GM12865 (cell line): ENCODE measurements at places on chromosomes 5 and 9.

DNA sequence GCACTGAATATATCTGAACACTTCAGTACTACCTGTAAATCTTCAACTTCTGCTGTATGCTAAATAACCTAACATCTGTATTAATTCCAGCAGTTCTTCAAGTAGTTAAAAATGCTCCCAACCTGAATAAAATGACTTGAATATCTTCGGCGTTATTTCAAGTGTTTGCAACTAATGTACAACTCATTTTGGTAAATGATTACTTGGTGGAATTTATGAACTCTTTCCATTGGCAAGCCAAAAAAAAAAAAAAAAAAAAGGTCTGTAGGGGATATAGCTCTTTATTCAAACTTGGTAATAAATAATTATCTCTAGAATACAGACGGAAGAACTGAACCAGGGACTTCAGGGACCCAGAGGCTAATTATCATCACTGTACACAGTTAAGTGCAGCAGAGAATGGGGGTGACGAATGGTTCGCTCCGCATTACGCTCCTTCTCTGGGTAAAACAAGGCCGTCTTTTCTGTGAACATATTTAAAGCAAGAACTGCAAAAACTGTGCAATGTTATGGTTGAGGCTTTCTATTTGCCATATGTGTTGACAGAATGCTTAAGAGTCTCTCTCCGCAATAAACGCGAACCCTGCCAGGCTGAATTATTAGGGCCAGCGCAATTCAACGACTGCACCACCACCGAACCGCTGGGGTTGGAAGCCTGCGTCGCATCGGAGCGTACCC is 1.9 kb upstream of the ERBIN start:
- no peak for DNase-seq

GRCh38 chr5:68377733-68378132 is 162.2 kb downstream of the PIK3R1 start:
- DNase-seq = peak; percentile 71

DNA sequence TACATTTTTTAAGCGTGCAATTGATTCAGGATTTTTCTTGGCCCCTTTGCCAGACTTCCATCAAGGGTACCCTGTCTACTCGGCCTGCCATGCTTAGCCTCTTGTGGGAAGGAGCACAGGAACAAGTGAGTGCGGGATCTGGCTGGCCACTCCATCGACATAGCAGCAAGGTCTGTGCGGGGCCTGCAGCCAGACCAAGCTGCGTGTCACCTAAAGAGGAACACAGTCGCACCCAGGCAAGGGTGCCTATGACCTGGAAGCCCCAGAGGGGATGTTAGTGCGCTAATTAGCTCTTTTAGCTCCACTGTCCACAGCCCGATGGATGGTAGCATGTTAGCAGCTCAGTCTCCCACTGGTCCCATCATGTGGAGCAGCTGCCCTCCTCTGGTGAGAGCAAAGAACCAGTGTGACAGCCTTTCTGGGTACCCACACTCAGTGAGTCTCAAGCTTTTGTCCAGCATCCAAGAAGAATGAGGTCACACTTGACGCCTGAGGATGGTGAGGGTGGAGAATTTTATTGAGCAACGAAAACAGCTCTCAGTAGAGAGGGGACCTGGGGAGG is 38.7 kb downstream of the FTMT start:
- peak; percentile 2 for DNase-seq

DNA sequence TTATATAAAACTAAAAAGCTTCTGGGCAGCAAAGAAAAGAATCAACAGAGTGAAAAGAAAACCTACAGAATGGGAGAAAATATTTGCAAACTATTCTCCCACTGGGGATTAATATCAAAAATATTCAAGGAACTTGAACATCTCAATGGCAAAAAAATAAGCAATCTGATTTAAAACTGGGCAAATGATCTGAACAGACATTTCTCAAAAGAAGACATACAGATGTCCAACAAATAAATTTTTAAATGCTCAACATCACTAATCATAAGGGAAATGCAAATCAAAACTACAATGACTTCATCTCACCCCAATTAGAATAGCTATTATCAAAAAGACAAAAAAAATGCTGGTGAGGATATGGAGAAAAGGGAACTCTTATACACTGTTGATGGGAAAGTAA is 57.2 kb upstream of the SSBP2 start:
- no peak for DNase-seq

GRCh38 chr9:137390553-137391410 is 32.2 kb downstream of the EXD3 start:
- no peak for DNase-seq

DNA sequence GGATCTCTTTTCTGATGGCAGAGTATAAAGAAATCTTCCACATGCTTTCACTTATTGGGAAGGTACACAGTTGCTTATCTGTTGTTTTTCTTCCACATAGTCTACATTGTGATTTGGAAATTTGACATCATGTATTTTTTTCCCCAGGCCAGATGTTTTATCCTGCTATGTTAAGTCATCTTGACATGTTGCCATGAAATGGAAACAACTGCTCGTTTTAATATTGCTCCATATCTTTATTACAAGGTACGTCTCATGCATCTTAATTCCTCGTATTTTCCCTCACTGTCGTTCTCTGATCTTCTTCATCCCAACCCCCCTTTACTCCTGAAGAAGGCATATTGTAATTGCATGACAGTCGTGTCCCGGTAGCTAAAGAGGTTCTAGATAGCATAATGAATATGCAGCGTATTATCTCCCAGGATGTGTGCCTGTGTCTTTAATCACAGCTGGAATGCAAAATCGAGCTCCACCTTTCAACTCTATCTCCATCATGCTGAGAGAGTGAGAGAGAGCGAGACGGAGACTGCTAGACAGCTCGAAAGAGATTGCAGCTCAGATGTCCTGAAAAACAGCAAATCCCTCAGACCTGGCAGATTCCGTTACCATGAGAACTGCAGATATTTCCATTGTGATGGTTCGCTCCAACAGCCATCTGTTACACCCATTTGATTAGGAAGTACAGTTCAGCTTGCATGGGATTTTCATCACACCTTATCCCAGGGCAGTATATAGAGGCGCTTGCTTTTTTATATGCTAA is 281.7 kb downstream of the TMEM38B start:
- no peak for DNase-seq

GRCh38 chr5:168676501-168676900 is 97.3 kb upstream of the PANK3 start:
- DNase-seq = no peak

DNA sequence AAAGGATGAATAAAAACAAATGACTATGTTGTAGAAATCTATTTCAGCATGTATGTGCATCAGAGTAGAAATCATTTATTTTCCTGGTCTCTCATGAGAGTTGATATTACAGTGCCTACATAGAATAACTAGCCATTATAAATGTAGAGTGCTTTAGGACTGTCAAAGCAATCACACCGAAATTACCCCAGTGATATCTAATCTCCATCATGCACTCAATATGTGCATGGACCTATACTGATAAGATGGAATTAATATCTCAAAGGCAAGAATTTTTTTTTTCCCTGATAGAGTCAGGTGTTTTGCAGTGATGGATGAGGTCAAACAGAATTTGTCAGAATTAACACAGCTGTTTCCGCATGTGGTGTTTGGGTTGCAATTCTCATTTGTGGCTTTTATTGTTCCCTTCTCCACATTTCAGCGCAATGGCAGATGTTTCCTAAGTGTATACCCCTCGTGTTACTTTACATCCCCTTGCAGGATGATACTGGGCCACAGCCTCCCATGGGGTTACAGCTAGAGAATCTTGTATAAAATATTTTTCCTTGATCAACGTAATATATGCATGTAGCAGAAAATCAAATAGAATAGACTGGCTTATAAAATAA is 298.8 kb downstream of the RASEF start:
- DNase-seq = no peak

DNA sequence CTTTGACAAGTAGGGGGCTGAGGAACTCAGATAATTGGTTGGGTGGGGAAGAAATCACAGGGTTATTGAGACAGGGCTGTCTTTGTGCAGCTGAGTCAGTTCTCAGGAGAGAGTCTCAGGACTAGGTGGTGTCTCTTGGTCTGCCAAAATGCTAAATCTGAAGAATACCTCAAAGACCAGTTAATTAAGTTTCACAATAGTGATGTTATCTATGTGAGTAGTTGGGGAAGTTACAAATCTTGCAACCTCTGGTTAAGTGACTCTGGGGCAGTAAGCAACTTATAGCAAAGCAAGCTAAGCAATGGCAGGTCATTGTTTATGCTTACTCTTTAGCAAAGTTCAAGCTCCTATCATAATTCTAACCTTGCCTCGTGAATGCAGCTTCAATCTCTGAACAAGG is 53.6 kb downstream of the GIN1 start:
- no peak for DNase-seq

DNA sequence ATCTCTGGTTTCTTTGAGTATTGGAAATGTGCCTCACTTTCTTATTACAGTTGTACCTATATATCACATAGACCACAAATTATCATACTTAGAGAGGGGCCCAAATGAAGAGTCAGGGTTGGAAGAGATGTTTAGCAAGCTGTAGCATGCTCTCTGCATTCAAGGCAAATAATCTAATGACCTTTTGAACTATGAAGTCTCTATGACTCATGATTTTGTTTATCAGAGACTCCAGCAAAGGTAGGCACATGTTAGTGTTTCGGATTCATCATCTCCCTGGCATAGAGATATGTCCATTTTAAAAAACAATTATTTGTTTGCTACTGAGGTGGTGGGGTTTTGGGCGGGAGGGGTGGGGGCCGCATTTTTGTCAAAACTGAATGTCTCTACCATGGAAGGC is 2000.1 kb downstream of the EFNA5 start:
- no peak for DNase-seq

GRCh38 chr5:89282554-89283510 is 399.8 kb upstream of the MEF2C start:
- DNase-seq = peak; percentile 28

DNA sequence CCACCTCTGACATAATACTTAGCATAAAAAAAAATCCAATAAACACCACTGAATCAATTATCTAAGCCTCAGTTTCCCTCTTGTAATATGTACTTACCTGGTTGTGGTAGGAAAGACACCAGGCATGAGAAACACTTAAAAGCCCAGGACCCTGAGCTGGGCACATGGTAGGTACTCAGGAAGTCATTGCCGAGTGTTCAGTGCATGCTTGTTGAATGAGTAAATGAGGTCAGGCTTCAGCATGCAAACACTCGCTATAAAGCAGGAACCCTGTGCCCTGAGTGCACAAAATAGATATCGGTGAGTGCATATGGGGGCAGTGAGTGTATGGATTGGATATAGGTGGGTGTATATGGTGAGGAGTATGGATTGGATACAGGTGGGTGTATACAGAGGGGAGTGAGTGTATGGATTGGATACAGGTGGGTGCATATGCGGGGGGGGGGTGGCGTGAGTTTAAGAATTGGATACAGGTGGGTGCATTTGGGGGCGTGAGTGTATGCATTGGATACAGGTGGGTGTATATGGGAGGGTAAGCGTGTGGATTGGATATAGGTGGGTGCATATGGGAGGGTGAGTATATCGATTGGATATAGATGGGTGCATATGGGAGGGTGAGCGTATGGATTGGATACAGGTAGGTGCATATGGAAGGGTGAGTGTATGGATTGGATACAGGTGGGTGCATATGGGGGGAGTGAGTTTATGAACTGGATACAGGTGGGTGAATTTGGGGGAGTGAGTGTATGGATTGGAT is 194.3 kb upstream of the MSX2 start:
- DNase-seq = no peak

GRCh38 chr9:90998573-90998972 is 197.0 kb downstream of the SYK start:
- no peak for DNase-seq

GRCh38 chr5:73943397-73943796 is 317.4 kb downstream of the ARHGEF28 start:
- no peak for DNase-seq

DNA sequence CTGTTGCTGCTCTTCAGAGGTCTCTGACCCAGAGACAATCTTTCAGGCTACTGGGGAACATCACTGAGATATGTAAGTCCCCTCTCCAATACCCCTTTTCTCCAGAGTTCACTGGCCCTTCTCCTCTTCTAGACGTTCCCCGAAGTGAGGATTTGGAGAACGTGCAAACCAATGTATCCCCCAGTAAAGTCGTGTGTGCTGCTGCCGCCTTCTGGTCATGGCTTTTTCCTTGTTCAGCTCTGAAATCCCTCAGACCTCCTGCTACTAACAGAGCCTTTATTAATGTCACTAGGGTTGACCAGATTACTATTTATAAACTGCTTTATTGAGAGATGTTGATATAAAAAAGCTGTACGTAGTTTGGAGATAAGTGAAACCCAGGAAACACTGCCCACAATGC is 1028.6 kb downstream of the CDH9 start:
- DNase-seq = no peak

DNA sequence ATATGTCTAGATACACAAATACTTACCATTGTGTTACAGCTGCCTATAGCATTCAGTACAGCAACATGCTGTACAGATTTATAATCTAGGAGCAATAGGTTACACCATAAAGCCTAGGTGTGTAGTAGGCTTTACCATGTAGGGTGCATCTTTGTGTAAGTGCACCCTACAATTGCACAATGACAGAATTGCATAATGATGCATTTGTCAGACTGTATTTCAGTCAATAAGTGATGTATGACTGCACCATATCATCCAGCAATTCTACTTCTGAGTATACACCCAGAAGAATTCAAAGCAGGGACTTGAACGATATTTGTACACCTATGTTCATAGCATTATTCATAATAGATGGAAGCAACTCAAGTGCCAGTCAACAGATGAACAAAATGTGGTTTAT is 100.4 kb upstream of the SLC44A1 start:
- no peak for DNase-seq
